ENCODE measurements at places on chromosomes 13 and 19.

GRCh38 chr13:31067416-31068118 lies 94.1 kb downstream of the HSPH1 start:
- no peak for DNase-seq

DNA sequence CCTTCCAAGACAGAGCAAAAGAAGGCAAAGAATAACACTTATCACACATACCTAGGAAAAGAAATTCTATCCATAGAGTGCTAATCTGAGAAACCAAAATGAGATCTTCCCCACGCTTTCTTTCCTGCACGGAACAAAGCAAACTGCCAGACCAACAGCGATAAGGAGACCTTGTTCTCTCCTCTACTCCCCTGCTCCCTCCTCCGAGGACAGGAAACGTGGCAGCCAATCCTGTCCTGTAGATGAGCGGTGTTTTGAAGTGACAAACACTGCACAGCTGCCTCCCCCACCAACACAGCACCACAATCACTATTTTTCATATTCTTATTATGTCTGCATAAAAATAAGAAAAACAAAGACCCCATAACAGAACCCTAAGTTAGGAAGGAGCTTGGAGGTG lies 113.9 kb upstream of the IRS2 start:
- no peak for DNase-seq

GRCh38 chr19:19485161-19485997 lies 30.0 kb downstream of the TSSK6 start:
- DNase-seq: no peak

GRCh38 chr19:13996928-13997630 lies 9.0 kb downstream of the RFX1 start:
- DNase-seq: no peak

GRCh38 chr13:113781571-113781970 lies 22.5 kb downstream of the TMEM255B start:
- no peak for DNase-seq

DNA sequence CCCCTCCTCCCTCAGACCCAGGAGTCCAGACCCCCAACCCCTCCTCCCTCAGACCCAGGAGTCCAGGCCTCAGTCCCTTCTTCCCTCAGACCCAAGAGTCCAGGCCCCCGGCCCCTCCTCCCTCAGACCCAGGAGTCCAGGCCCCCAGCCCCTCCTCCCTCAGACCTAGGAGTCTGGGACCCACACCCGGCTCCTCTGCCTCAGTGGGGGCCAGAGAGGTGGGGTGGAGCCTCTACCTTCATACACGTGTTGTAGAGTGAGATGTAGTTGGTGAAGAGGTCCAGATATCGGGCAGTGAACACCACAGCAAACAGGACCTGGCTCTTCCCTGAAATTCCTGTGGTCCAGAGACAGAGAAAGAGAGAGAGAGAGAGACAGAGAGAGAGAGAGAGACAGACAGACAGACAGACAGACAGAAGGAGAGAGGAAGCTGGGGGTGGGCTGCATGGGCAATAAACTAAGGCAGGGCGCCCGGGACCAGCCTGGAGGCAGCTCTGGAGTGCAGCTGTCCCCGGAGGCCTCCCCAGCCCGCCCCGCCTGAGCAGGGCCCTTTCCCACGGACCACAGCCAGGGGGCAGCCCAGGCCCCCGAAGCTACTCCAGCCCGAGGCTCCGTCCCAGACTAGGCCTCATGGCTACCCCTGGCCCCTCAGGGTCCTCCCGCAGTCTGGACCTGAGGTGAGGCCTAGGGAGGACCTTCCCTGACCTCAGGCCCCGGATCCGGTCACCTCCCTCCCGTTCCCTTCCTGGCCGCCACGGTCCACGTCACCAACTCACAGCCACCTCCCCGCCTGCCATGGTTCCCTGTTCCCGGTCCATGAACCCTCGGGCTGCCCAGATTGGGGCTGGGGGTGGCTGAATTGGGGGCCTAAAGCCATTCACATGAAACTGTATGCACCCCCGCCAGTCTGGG lies 907 bp downstream of the KDELR1 start:
- DNase-seq: no peak

DNA sequence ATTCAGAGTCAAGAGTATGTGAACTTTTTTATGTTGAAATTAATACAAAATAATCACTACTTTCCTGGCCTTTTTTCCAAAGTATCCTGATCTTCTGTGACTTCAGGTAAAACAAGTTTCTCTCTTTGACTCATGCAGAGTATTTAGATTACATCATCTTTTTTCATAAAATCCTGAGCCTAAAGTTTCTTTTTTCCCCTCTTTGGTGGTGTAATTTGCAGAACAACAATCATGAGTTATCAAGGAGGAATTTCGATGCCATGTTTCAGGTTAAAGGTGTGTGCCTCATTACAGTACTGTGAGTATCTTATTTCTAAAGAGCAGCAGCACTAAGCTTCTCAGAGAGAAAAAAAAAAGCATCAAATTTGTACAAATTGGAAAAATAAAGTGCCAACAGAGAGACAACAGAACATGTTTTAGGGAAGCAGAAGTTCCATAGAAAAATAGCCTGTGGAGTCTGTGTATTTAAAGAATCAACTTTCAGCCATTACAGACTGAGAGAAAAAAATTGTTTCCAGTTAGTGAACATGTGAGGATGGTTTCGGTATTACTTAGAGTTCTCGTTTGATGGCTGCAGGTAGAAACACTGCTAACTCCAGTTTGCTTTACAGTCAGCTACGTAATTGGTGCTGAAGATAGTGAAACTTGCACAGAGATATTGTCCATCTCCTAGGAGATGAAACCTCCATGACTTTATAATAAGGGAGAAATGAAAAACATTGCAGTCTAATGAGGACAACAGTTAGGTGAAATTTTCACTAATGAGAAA lies 78.1 kb upstream of the PCDH9 start:
- DNase-seq: no peak

- no peak for DNase-seq
Measured at GRCh38 chr13:99425485-99426341, 75.6 kb upstream of the TM9SF2 start.

DNA sequence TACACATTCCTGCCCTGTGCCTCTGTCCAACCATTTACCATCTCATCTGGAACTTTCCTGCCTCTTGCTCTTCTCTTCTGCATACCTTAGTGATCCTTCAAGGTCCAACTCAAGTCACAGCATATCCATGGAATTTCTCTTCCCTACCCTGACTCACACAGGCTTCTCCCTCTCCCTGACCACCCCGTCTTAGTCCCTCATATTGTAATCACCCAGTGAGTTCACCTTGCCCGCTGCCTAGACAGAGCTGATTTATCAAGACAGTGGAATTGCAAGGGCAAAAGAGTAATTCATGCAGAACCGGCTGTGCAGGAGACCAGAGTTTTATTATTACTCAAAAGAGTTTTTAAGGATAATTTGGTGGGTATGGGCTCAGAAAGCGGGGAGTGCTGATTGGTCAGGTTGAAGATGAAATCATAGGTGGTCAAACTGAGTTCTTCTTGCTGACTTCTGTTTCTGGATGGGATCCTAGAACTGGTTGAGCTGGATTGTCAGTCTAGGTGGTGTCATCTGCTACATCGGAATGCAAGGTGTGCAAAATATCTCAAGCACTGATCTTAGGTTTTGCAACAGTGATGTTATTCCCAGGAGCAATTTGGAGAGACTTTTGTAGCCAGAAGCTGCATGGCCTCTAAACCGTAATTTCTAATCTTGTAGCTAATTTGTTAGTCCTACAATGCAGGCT lies 67.2 kb downstream of the HSPH1 start:
- DNase-seq: no peak

GRCh38 chr13:113295776-113296175 lies 1.3 kb upstream of the LAMP1 start:
- DNase-seq: no peak

DNA sequence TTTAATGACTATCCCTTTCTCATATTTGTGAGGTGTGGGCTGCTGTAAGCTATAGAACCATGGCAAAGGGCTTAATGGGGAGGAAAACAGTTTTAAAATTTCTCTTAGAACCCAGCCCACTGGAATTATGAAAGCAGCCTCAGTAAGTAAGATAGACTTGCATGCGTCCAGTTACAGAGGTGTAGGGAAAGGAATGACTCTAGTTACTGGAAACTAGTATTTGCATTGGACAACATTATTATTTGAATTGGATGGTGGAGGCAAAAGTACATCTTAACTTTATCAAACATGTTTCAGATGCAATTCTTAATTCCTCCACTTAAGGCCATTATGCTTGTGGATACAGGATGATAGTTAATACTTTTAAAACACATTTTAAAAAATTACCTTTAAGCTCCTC lies 292.9 kb downstream of the SPRY2 start:
- DNase-seq: no peak

- no peak for DNase-seq
Measured at GRCh38 chr13:76027131-76027530, 391.0 kb downstream of the LMO7 start.
